ENCODE measurements at places on chromosomes 7 and 10.

DNA sequence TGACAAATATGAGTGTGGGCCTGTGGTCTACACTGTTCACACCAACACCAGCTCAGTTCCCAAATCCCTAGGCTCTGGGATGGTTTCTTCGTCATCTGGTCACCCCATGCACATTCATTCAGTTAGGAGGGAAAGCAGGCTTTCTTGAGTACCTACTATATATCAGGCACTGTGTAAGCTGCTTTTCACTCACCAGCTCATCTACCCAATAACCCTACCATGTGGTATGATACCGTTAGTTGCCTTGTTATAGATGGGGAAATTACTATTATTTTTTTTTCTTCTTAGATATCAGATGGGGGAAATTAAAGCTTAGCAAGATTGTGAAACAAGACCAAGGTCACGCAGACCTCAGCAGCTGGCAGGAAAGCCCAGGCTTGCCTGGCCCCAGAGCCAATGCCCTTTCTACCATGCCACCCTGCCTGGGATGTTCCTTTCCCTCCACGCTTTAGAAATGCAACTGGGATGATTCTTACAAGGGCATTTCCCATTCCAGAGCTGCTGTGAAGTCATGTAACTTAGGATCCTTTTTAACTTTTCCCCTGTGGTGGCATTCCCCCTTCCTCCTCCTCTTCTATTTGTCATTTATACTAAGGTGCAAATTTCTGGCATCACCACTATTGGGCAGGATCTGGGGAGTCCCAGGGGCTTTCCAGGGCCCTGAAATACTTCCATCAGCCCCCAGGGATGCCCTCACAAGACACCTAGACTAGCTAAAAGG, 93.1 kb upstream of the EFCAB10 start:
- DNase-seq = no peak

DNA sequence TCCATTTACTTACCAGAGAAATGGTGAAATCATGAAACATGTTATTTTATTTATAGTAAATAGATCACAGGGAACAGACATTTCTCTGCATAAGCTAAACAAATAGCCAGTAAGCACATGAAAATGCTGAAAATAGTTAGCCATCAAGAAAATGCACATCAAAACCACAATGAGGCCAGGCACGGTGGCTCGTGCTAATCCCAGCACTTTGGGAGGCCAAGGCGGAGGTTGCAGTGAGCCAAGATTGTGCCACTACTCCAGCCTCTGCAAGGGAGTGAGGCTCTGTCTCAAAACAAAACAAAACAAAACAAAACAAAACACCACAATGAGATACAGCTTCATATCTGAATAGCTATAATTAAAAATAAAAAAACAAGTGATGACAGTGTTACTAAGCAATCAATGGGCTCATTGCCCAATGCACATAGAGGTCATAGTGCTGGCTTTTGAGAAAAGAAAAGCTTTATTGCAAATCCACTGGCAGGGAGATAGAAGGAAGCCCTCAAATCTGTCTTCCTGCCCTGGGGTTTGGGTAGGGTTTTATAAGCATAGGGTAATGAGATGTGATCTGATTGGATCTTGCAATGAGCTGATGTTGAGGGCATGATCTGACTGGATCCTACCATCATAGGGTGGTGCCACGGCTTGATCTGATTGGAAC, 16.2 kb downstream of the CSTF2T start:
- no peak for DNase-seq

DNA sequence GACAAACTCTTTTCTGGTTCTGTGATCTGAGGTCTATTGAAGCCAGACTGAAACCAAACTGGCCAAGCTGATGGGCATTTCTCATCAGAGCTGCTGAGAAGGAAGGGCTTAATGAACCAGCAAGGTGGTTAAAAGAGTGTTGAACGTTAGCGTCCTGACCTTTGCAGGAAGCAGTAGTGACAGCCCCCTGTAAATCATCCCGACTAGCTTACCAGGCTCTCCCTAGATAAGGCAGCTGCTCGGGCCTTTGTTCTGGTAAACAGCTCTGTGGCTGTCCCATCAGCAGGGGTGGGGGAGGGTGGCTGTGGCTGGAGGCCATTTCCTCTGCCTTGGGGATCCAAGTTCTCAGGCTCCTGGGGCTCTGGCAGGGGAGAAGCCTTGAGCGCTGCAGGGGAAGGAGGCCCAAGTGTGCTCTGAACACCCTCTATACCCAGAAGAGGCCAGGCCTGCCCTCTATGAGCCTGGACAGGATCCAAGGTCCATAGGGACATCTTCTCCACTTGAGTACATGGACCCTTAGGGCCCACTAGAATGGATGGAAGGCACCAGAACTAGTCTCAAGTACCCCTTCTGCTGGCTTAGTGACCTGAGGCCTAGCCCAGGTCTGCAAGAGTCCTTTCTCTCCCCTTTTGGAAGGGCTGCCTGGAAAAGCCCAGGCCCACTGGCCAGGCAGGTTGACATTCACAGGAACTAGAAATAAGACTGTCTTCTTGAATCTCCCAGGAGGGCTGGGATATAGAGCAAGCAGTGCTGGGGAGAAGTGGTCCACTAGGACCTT, 134.6 kb downstream of the ARHGAP22 start:
- DNase-seq = no peak

GRCh38 chr10:55146032-55146431, 345.0 kb upstream of the PCDH15 start:
- DNase-seq = no peak

DNA sequence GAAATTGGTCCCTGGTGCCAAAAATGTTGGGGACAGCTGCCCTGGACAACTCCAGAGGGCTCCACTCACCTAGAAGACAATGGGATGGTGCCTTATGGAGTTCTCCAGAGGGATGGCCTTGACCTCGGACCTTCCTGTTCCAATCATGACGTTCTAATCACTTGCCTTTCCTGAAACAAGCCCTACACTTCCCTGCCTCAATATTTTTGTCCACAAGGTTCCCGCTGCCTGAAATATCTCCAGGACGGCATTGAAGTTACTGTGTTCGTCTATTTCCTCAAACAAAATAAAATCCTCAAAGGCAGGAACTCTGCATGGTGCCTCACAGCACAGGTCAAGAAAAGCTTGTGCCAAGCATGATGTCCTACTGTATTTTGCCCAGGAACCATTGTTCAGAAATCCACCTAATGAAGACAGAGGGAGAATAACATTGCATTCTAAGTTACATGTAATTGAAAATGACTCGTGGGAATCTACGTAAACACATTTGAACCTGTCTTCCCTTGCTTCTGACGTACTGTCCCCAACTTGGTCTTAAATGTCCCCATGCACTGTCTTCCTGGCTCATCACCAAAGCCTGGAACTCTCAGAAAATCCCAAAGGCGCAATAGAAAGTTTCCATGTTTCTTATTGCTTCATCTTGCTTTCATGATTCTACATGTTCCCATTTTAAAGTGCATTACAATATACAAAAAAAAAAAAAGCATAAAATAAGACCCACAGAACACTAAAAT, 342.3 kb upstream of the NRP1 start:
- DNase-seq = no peak

- DNase-seq = no peak
These were observed 46.8 kb downstream of the PIK3AP1 start for GRCh38 chr10:96673318-96674099.

GRCh38 chr10:78263521-78263988, 229.9 kb downstream of the RPS24 start:
- DNase-seq = no peak

- no peak for DNase-seq
These were observed 412.1 kb upstream of the CELF2 start for GRCh38 chr10:10605551-10606081.

- peak; percentile 2 for DNase-seq
These were observed at the start of gene OGDHL for GRCh38 chr10:49761789-49762565. Gene OGDHL (minus strand): TSS chr10:49762323. CDS start chr10:49758592, 3,731 bp downstream.

DNA sequence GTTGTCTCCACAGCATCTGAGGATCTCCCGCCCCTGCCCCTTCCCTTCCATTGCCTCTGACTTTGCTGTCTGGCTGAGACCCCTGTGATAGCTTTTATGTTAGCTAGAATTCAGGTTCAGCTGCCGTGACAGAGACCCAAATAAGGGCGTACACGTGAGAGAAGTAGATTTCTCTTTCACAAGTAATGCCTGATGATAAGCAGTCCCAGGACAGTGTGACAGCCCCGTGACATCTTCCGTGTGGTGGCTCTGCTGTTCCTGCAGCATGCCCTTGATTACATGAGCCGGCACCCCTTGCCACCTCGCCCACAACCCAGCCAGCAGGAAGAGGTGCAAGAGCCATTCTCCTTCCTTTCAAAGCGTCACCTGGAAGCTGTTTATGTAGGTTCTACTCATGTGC, 130.9 kb upstream of the PODXL start:
- no peak for DNase-seq

DNA sequence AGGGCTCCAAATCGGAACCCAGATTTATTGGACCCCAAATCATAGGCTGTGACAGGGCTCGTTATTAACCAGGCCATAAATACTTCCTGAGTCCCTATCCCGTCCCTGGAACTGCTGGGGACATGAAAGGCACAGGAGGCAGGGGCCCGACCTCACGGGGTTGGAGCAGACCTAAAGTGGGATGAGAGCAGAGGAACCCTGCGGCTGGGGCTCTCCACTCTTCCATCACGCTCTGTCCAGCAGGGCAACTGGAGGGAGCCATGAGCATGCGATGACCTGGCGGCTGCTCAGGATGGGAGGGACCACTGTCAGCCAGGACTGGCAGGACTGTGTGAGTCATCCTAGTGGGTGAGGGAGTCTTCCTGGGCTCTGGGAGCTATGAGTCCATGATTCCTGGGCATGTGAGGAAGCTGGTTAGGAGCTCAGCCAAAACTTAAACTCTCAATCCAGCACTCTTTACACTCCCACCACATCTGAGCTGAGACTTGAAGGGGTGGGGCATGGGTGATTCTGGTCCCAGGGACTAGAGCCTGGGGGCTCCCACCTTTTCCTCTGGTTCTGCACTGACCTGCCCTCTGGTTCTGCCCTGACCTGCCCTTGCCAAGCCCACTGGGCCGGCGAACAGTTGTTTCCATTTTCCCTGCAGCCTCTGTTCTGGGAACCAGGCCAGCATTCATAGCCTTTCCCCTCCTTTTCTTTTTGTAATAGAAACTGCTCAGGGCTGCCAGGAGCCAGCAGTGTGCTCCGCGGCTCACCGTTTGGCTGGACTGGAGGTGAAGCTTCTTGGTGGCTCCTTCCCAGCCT, 47.1 kb downstream of the SYPL1 start:
- DNase-seq = peak; percentile 92

GRCh38 chr7:78939669-78940068, 513.8 kb downstream of the MAGI2 start:
- DNase-seq = no peak

DNA sequence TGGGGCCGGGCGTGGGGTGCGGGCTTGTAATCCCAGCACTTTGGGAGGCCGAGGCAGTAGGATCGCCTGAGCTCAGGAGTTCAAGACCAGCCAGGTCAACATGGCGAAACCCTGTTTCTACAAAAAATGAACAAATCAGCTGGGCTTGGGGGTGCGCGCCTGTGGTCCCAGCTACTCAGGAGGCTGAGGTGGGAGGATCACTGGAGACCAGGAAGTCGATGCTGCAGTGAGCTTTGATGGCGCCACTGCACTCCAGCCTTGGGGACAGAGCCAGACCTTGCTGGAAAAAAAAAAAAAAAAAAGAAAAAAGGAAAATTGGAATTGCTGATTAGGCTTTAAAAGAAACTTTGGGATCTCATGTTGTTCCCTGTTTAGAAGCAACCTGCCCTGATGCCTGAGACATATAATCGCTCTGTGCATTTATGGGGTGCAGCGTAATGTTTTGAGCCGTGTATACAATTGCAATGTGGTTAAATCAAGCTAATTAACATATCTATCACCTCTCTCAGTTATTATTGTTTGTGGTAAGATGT, 851 bp downstream of the AKR1E2 start:
- DNase-seq = no peak

DNA sequence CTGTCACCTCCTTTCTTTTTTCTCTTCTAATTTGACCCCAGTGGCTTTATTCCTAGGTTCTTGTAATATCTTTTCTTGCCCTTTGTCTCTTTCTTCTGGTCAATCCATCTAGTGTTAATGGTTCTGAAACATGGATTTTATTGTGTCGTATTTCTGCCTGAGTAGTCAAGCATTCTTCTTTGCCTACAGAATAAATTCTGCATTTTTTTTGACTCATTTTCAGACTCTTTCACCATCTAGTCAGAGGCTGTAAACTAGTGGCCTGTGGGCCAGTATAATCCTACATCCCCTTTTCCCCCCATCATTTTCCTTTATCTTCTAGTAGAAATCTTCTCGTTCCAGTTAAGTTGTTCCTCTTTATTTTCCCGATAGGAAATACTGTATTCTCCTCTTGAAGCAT, 29.4 kb downstream of the LUC7L2 start:
- no peak for DNase-seq

DNA sequence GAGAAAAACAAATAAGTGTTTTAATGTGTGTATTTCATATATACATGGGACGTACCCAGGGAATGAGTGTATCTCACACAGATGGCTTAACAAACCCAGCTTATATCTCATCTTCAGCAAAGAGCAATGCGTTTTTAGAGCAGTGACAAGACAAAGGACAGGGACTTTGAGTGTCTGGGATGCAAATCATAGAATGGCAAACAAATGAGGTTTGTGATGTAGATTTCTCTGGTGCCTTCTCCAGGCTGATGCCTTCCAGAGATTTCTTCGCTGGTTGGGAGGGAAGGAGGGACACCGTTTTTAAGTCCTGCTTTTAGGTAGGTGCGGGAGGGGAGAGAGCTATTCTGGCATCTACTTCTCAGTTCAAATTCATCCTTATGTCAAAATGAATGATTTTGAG, 16.6 kb downstream of the LANCL2 start:
- DNase-seq = no peak

DNA sequence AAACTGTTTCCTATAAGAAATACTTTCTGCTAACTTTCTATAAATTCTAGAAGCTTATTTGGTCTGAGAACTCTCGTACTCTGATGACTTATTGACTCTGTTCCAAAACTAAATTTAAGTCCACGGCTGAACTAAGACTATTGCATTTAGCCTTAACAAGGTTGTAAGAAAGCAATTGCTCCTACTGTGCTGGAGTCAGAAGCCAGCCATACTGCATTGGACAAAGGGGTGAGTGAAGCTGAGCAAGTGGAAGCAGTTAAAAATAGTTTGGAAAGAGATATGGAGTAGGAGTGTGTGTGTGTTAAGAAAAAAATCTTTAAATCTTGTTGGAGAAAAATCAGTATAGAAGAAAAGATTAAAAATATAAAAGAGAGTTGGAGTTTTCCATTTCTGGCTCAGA, 1360.1 kb upstream of the CELF2 start:
- no peak for DNase-seq

- no peak for DNase-seq
These were observed 38.8 kb upstream of the INPP5A start for GRCh38 chr10:132498562-132499366.

DNA sequence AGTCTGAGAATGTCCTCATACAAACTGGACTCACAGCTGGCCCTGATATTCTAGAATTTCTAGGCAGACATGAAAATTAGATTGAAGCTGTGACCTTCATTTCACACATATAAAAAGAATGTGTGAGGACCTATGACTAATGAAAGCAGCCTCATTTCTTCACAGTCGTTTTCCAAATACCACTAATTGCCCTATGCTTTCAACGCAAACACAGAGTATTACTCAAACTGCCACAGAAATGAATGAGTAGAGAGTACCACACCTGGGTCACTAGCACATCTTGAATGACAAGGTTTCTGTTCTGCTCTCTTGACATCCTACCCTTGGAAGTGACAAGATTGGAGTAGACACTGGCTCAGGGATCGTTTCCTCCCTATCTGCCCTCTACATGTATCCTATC, 142.4 kb downstream of the C1GALT1 start:
- DNase-seq = no peak

GRCh38 chr7:33725111-33726025, 180.0 kb upstream of the BMPER start:
- no peak for DNase-seq

GRCh38 chr10:79347894-79348639, 798 bp downstream of the PPIF start:
- peak; percentile 8 for DNase-seq

Measured in amniotic stem cell (primary cell).